ENCODE measurements at places on chromosomes 2 and 18. TPM values are rescaled to one million over a fixed set of nuclear protein-coding genes. Genes with fewer than 3 reads are reported as not detected.

DNA sequence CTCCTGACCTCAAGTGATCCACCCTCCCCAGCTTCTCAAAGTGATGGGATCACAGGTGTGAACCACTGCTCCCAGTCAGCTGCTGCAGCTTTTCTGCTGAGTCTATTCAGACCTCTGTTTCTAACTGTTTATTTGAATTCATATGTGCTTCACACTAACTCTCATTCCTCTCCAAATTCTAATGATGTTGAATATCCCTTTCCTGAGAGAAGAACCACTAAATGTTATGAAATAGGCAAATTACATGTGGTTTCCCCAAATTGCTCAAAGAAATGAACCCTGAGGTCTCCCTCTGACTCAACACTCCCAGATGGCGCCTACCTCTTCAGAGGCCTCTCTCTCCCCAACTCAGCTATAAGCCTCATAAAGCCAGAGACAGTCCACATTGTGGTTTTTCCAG lies 98.6 kb downstream of the IRS1 start:
- no peak for DNase-seq

GRCh38 chr2:174829550-174829949 lies 65.3 kb upstream of the CHRNA1 start:
- no peak for DNase-seq

Gene AKAIN1
- 4.5 TPM for total RNA-seq

Gene AFF3
- 56.7 TPM for total RNA-seq

- no peak for DNase-seq
Measured at GRCh38 chr2:9964334-9964980, 13.0 kb downstream of the GRHL1 start.

DNA sequence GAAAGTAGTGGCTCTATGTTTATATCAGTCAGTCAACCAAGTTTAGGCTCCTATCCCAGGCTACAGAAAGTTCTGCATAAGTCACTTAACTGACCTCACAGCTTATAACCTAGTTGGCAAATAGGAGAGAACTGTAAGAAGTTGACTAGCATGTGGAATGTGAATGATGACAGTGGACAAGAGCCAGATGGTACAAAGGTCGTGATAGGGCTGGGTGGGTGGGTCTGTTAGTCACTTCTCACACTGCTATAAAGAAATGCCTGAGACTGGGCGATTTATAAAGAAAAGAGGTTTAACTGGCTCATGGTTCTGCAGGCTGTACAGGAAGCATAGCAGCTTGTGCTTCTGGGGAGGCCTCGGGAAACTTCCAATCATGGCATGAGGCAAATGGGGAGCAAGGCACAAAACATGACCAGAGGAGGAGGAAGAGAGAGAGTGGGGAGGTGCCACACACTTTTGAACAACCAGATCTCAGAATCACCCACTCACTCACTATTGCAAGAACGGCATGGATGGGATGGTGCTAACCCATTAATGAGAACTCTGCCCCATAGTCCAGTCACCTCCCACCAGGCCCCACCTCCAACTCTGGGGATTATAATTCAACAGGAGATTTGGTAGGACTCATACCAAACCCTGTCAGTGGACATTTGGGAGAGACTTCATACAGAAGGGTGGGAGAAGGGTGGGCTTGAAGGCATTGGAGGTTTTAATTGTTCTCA lies 68.8 kb downstream of the LTBP1 start:
- DNase-seq: no peak

DNA sequence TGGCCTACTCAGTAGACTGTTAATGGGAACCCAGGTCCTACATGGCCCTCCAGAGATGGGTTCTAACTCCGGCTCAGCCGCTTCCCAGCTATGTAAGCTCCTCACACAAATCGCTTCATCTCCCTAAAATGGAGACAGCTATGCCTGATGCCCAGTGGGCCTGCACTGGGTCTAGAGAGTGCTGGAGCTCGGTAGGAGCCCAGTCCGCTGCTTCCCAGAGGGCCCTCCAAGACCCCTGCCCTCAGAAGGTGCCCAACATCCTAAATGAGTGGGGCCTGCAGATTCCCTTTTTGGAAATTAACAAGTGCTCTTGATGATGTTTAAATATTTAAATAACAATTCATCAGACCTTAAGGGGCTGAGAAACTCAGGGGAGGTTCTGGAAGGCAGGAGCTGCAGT lies 47.1 kb downstream of the HS1BP3 start:
- no peak for DNase-seq

GRCh38 chr2:133516405-133517026 lies 51.7 kb downstream of the NCKAP5 start:
- DNase-seq: no peak

Gene RGPD3
- total RNA-seq: 1.2 TPM

DNA sequence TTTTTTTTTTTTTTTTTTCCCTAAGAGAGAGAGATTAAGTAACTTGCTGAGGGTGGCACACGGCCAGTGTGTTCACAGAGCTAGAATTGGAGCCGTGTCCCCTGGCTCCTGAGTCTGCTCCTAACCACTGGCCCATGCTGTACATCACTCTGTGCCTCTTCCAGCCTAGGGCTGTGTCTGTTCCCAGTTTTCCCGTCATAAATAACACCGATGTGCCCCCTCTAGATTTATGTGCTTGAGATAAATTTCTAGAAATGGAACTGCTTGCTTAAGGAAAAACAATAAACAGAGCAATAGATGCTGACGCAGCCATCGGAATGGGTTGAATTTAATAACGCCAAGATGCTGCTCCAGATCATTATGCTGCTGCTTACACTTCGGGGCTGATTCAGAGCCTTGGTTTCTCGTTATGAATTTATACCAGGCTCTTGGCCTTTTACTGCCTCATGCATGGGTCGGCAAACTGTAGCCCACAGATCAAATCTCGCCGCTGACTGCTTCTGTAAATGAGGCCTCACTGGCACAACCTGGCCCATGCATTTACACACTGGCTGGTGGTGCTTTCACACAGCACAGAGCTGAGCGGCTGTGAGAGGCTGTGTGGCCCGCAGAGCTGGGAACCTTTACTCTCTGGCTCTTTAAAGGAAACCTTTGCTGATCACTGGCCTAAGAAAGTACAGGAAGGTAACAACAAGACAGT lies 58.1 kb downstream of the NDUFA10 start:
- DNase-seq: no peak

Gene CTDP1
- 16.7 TPM for total RNA-seq

DNA sequence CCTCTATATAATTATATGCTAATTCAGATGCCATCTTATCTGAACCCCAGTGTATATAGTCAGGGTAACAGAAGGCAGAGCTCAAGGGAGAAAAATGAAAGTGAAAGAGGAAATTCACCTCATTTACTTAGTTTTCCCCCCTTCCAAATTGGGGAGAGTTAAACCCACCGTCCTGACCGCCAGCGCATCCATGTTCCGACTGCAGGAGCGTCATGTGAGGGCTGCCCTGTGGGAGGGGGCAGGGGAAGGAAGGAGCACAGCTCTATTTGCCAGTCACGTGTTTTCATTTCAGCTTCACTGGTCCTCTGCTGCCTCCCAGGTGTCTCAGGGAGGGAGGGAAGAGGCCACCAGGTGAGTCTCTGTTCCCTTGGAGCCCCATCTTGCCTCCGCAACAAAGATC lies 13.2 kb downstream of the CNNM4 start:
- DNase-seq: no peak

- DNase-seq: no peak
Measured at GRCh38 chr2:69138247-69138772, 125.3 kb downstream of the ANTXR1 start.

DNA sequence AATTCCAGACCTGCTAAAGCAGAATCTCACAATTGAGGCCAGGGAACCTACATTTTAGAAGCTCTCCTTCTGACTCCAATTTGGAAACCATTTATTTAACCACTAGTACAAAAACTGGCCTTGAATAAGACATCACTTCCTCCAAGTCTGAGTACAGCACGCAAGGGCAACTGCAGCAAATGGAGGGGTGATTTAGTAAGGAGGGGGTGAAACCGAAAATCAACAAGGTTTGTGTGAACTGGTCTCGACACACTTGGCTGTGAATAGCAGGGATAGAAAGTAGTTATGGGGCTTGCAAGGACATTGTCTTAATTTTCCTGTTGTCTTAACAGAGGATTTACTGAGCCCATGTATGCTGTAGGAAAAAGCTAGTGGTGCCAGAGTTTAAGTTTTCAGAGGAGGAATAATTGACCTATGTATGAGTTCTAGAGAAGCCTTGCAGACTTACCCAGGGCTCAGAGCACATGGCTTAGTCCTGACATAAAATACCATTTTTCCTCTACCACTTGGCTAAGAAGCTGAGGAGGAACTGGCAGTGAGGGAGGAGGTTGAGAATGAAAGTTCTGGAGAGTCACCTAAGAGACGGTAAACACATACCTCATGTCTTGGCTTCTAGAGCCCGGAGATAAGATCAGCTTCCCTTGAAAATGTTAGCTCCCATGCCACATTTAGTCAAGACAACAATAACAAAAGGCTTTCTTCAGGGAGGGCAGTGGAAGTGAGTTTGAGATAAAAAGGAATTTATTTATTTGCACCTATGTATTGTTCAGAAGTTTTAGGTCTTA lies 114.8 kb downstream of the SMAD2 start:
- no peak for DNase-seq

Gene THSD7B
- 13.9 TPM for total RNA-seq

GRCh38 chr2:23918837-23919489 lies 8.0 kb downstream of the ATAD2B start:
- no peak for DNase-seq

DNA sequence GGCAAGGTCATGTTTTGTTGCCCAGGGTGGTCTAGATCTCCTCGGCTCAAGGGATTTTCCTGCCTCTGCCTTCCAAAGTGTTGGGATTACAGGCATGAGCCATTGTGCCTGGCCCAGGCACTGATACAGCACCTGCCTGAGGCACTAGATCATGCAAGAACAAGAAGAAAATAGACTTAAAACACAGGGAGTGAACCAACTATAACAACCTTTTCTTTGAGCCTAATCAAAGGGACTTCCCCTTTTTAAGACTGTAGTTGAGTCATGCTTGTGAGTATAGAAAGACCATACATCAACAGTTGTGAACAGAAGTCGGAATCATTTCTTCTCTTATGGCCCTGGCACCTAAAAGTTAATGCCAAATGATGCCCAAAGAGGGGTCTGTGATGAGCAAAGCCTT lies 47.9 kb upstream of the MAPRE2 start:
- DNase-seq: no peak

Gene CNDP1
- total RNA-seq: under 0.01 TPM

- no peak for DNase-seq
Measured at GRCh38 chr2:121860033-121860757, 104.7 kb downstream of the TSN start.

Gene FAP
- 2.4 TPM for total RNA-seq

Gene OTOF
- 1.6 TPM for total RNA-seq

DNA sequence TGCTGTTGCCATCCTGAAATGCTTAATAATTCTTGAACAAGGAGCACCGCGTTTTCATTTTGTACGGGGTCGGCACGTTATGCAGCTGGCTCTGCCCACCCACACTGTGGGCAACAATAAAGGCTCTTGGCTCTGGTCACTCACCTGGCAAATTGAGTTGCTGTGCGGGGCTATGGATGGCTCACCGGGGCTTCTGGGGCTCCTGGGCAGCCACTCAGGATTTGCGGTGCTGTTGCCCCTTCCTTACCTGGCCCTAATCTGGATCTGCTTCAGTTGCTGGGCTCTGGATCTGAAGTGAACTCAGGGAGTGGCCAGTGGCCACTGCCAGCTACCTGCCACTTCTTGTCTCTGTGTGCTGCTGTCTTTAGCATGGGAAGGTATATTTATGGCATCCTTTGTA lies 22.7 kb downstream of the RHOB start:
- no peak for DNase-seq

- no peak for DNase-seq
Measured at GRCh38 chr2:165792104-165792454, 2.0 kb downstream of the GALNT3 start.

GRCh38 chr2:65802298-65802942 lies 370.0 kb upstream of the SPRED2 start:
- DNase-seq: no peak

Gene XRCC5
- 415 TPM for total RNA-seq

DNA sequence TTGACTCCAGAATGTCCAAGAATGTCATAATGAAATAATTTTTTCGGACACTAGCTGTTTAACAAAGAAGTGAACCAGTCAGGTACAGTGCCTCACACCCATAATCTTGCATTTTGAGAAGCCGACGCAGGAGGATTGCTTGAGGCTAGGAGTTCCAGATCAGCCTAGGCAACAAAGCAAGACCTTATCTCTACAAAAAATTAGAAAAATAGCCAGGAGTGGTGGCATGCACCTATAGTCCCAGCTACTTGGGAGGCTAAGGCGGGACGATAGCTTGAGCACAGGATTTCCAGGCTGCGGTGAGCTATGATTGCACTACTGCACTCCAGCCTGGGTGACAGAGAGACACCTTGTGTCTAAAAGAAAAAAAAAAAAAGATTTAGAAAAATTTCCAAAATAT lies 235.8 kb upstream of the FN1 start:
- no peak for DNase-seq

- DNase-seq: no peak
Measured at GRCh38 chr2:134132490-134132857, 121.4 kb upstream of the MGAT5 start.

GRCh38 chr2:239457586-239458445 lies 57.0 kb upstream of the HDAC4 start:
- DNase-seq: no peak

DNA sequence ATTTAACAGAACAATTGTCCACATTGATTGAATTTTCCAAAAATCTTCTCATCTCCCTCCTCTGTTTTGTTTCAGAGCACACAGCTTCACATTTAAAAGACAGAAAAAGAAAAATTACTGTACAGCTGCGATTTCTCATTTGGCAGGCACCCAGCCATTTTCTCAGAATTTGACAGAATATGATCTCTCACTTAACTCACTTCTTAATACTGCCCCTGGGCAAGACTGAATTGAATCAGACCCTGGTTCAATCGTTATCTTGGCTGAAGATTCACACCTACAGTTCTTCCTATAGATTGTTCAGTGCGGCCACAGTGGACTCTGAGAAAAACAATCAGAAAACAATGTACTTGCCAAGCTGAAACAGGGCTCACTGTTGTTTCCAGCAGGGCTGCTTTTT lies 90.2 kb upstream of the LHCGR start:
- no peak for DNase-seq

Gene ZNG1B
- 37.5 TPM for total RNA-seq

DNA sequence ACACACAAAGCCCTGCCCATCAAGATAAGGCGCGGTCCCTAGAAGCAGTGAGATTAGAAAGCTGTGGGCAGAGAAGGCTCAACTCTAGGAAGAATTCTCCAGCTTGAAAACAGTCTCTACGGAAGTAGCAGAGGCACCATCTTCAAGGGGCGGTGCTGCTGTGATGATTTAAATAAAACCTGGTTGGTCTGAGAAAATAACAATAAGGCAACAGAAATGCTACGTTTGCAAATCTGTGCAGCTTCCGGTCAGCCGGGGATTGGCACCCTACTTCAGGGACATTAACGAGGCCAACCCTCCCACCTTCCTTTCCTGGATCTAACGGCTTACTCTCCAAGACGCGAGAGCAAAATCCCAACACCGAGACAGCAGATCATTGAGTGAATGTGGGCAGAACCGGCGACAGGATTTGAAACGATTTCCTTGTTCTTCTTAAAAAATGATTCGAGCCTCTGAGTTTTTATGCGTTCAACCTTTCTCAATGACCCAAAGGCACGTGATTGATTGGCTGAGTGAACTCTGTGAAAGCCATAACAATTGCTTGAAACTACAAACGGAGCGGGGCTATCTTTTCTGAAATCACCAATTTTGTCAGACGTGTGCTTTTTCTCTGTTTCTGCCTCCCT lies 93.7 kb upstream of the ZNF516 start:
- no peak for DNase-seq
